Calu3 (cell line): ENCODE measurements at places on chromosomes 16 and 17. TPM values are rescaled to one million over a fixed set of nuclear protein-coding genes. Genes with fewer than 3 reads are reported as not detected.

Gene RAD51D
- total RNA-seq: 16.8 and 17.1 TPM in 2 replicates

Gene SLC9A5
- 2.4 and 4.4 TPM in 2 replicates for total RNA-seq

GRCh38 chr17:14604591-14605266 lies 303.8 kb downstream of the HS3ST3B1 start:
- no peaks in the 10 kb centered on the region for H3K27me3 ChIP-seq
- H3K27ac ChIP-seq: no peak overlapping the region
- DNase-seq: no peak
- H3K36me3 ChIP-seq: no peaks in the 10 kb centered on the region
- H3K4me3 ChIP-seq: no peak overlapping the region
- no peaks in the 10 kb centered on the region for H3K4me1 ChIP-seq

- no peak overlapping the region for H3K4me3 ChIP-seq
- H3K27ac ChIP-seq: no peak overlapping the region
- DNase-seq: no peak
- H3K36me3 ChIP-seq: peaks cover 19% of the 10 kb centered on the region
- peaks cover 7% of the 10 kb centered on the region for H3K4me1 ChIP-seq
Measured at GRCh38 chr17:55390364-55390977, 31.2 kb downstream of the MMD start.

DNA sequence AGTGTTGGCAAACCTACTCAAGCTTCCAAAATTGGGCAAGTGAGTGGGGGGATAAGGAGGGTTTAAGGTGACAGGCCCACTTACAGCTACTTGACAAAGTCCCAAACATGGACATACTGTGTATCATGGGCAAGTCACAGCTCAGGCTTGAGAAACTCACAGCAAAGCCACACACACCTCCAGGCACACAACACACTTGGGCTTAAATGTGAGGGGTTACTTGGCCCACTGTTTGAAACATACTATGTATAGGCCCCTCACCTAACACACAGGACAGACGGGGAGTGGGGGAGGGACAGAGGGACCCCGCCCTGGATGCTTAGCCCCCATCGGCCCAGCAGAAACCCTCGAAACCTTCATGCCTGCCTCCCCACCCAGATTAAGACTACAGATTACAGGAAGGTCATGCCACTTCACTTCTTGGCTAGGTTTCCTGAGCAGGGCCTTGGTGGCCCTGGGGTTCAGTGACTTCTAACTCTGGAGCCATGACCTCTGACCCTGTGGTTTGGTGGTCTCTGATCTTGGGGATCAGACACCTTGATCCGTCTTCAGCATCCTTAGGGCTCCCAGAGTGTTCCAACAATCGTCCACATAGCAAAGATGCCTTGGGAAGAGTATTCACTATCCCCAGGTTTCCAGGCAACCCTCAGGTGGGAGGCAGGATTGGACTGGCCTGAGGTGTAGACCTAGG lies 2.3 kb upstream of the SAMD14 start:
- peaks cover 47% of the 10 kb centered on the region for H3K27me3 ChIP-seq
- no peak overlapping the region for H3K4me3 ChIP-seq
- DNase-seq: no peak
- peaks cover 31% of the 10 kb centered on the region for H3K4me1 ChIP-seq
- no peak overlapping the region for H3K27ac ChIP-seq

DNA sequence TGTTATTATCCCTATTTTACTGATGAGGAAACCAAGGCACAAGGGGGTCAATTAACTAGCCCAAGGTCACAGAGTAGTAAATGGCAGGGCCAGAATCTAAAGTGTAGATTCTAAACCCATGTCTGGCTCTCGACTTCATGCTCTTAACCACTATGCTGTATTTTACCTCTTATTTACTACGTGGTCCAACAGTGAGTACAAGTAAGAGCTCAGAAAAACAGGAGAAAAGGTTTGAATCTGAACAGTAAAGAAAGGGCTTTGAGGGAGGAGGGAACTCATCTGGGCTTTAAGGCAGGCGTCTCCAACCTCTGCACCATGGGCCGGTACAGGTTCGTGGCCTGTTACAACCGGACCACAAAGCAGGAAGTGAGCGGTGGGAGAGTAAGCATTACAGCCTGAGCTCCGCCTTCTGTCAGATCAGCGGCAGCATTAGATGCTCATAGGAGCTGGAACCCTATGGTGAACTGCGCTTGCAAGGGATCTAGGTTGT lies 62.9 kb downstream of the SMURF2 start:
- no peaks in the 10 kb centered on the region for H3K4me1 ChIP-seq
- no peak for DNase-seq
- H3K4me3 ChIP-seq: no peak overlapping the region
- no peak overlapping the region for H3K27ac ChIP-seq
- H3K27me3 ChIP-seq: no peaks in the 10 kb centered on the region

GRCh38 chr17:64017381-64017980 lies 3.0 kb downstream of the ICAM2 start:
- H3K27me3 ChIP-seq: no peaks in the 10 kb centered on the region
- H3K36me3 ChIP-seq: no peaks in the 10 kb centered on the region
- H3K27ac ChIP-seq: no peak overlapping the region
- H3K4me3 ChIP-seq: no peak overlapping the region
- peaks cover 13% of the 10 kb centered on the region for H3K4me1 ChIP-seq

DNA sequence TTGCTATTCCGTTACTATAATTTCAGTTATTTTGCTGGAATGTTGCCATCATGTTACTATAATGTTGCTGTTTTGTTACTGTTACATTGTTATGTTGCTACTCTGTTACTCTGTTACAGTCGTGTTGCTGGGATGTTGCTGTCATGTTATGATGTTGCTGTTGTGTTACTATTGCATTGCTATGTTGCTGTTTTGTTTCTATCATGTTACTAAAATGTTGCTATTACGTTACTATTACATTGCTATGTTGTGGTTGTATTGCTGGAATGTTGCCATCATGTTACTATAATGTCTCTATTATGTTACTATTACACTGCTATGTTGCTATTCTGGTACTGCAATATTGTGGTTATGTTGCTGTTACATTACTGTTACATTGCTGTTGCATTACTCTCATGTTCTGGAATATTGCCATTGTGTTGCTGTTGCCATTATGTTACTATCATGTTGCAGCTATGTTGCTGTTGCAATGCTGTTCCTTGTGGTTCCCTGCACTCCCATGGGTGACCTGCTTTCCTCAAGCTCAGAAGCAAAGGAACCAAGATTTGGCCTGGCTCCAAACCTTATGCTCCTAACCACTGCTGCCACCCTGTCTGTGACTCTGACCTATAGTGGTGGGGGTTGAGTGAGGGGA lies 64.4 kb downstream of the ABCC6 start:
- peaks cover 15% of the 10 kb centered on the region for H3K27me3 ChIP-seq
- no peaks in the 10 kb centered on the region for H3K36me3 ChIP-seq
- DNase-seq: no peak
